ENCODE measurements at places on chromosomes 13 and 19. TPM values are rescaled to one million over a fixed set of nuclear protein-coding genes. Genes with fewer than 3 reads are reported as not detected.

Gene MYO16
- 2.5 TPM for total RNA-seq

Gene IGFL1
- not detected for total RNA-seq

GRCh38 chr13:26310470-26310869 lies 56.5 kb downstream of the CDK8 start:
- DNase-seq, result no peak

DNA sequence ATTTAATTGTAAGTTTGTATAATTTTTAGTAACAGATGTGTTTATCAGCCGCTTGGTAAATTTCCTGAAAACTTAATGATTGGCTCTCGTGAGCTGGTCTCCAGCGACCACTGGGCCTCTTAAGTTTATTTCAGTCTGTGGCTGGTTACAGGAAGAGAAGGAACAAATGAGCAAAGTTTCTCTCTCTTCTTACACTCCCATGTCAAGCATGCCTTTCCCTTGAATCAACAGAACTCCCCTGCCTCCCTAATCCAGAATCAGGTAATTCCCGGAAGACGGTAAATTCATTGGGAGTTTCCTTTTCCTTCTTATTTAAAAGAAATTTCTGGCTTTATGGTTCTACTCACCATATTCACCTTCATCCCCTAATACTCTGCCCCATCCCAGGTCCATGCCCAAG lies 52.5 kb upstream of the POMP start:
- DNase-seq, result no peak

- no peak for DNase-seq
Observed at GRCh38 chr19:3467437-3468198, 12.7 kb downstream of the SMIM24 start.

DNA sequence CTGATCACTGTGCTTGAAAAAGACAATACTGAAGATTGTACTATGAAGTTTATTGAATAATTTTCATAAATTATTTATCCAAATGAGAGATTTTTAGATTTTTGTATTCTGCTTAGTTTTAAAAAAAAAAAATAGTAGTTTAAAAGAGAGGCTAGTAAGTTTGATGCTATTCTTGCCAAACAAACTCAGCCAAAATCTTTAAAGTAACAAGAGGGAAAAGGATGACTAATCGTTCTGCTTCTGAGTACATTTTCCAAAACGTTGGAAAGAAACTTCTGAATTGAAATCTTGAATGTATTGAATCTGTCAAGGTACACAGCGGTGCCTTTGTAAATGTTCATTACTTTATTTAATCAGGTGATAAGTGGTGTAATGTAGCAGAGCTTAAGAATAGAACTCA lies 34.4 kb downstream of the NUP58 start:
- no peak for DNase-seq

- no peak for DNase-seq
Observed at GRCh38 chr19:44683434-44684210, 12.3 kb downstream of the CEACAM19 start.

DNA sequence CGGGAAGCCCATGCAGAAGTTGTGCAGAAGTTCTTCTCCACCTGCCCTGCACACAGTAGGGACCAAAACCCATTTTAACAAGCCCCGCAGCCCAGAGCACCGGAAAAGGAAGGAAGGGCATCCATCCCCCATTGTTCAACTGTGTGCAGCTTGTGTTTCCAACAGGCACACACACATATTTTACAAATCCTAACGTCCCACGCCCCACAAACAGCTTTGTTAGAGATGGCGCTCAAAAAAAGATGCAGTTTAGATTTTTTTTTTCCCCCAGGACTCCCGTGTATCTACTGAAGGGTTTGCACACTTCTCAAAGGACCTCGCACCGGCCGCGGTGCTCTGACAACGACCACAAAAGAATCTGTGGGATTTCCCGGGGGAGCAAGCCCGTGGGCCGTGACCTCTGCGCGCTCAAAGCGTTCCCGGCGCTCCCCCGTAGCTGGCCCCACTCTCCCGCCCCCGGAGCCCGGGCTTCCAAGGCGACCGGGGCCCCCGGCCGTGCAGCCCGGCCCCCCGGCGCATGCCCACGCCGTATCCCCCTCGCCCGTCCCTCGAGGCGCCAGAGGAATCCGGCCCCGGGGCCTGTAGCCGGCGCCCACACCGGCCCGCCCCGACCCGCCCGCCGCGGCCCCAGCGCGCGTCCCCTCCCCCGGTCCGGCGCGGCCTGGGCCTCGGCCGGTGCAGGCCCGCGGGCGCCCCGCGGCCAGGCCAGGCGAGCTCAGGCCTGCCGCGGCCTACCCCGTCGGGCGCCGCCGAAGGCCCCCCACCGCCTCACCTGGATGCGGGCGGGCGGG lies 523 bp downstream of the ELAVL1 start:
- no peak for DNase-seq

GRCh38 chr19:27676877-27677276 lies 1536.1 kb downstream of the UQCRFS1 start:
- DNase-seq, result no peak

- DNase-seq, result peak; percentile 90
Observed at GRCh38 chr19:8592231-8593009, 15.2 kb upstream of the MYO1F start.

DNA sequence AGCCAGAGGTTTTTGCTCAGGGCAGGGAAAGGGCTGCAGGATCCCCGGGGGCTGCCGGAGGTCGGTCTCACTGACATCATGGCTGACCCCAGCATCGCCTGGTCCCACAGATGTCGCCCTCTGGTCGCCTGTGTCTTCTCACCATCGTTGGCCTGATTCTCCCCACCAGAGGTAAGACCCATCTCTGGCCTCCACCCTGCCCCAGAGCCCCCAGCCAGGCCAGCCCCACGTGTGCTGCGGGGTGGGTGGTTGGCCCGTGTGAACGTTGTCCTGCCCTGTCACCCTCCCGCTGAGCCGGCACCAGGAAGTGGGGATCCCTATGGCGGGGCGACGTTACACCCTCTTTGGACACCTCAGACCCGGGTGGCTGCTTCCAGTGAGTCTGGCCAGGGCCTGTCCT lies 906 bp downstream of the FXYD5 start:
- DNase-seq, result no peak

- DNase-seq, result no peak
Observed at GRCh38 chr19:18682807-18683108, 722 bp upstream of the CRTC1 start.

GRCh38 chr13:112820318-112820717 lies 130.5 kb downstream of the ATP11A start:
- no peak for DNase-seq

GRCh38 chr13:88472316-88472715 lies 801.1 kb downstream of the SLITRK5 start:
- DNase-seq, result no peak

DNA sequence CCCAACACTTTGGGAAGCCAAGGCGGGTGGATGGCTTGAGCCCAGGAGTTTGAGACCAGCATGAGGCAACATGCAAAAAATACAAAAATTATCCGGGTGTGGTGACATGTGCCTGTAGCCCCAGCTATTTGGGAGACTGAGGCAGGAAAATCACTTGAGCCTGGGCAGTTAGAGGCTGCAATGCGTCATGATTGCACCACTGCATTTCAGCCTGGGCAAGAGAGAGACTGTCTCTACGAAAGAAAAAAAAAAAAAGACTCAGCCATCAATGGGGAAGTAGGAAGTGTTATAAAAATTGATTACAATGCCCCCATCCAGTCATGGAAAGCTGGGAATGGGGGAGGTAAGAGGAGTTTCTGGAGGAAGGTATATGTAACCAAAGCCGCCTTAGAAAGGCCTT lies 5.4 kb downstream of the TYK2 start:
- DNase-seq, result no peak

GRCh38 chr13:84802073-84802472 lies 919.8 kb upstream of the SLITRK1 start:
- DNase-seq, result no peak

- no peak for DNase-seq
Observed at GRCh38 chr13:34667286-34668218, 274.5 kb upstream of the NBEA start.

DNA sequence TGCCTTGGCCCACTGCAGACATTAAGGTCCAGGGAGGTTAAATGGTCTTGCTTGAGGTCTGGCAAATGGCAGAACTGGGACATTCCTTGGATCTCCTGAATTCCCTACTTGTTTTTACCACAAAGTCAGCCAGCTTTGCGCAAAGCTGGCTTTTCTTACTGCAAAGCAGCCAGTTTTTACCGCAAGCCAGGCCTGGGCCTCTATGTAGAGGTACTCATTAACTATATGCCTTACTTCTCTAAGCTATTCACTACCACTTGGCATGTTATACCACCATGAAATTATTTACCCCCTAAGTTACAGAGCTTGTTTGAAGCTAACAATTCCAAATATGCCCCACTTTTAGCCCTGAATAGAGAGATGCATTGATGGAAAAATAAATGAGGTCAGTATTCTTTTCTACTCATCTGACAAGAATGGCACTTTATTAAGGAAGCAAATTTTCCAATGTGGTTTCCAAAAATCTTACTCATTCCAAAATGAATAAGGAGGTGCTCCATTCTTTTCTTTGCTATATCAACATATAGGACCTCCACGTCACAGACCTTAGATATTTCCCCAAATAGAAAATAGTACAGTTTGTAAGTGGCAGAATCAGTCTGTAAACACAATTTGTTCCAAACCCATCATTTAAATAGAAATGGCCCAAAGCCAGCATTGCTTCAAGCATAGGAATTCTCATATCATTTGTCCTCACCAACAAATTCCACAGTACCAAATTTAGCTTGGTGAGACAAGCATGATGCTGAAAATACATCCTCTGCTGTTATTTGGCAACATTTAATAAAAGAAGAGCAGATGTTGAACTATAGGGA lies 143.9 kb upstream of the TSC22D1 start:
- DNase-seq, result no peak

- DNase-seq, result no peak
Observed at GRCh38 chr13:48110931-48111721, 16.2 kb upstream of the MED4 start.

GRCh38 chr19:6717441-6717971 lies 2.9 kb downstream of the C3 start:
- DNase-seq, result no peak

DNA sequence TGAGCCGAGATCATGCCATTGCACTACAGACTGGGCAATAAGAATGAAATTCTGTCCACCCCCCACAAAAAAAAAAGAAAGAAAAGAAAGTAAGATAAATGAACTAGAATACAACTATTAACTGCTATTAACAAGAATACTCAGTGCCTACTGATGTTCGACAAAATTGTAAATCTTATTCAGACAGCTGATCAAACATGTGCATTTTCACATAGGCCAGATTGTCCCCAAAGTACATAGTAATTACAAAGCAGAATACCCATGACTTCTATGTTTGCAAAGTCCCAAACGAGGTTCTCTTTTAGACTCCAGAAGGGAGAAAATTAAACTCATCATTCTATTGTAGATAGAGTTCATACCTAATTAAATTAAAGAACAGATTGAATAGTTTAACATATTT lies 113.4 kb downstream of the UFM1 start:
- DNase-seq, result no peak
